ENCODE measurements at places on chromosomes 4 and X. TPM values are rescaled to one million over a fixed set of nuclear protein-coding genes. Genes with fewer than 3 reads are reported as not detected.

The RCHY1 gene
- 11.7 TPM for total RNA-seq

The MGAT4D gene
- not detected for total RNA-seq

The GCNA gene
- total RNA-seq, result 0.25 TPM

The RTL9 gene
- total RNA-seq, result not detected

The GAGE12J gene
- not detected for total RNA-seq

The MAGEE2 gene
- not detected for total RNA-seq

The DOCK11 gene
- 1.1 TPM for total RNA-seq

The PDE6B gene
- not detected for total RNA-seq

The FOXR2 gene
- not detected for total RNA-seq

The TAF7L gene
- total RNA-seq, result 1.00 TPM

The C1GALT1C1 gene
- 80.9 TPM for total RNA-seq

The SOWAHD gene
- not detected for total RNA-seq

The MAGEB2 gene
- total RNA-seq, result not detected

The ADGRG4 gene
- total RNA-seq, result 0.10 TPM

The KCTD8 gene
- 3.3 TPM for total RNA-seq

The SSX4B gene
- total RNA-seq, result not detected

The TEX13B gene
- total RNA-seq, result not detected

The IL2RG gene
- total RNA-seq, result 1.9 TPM

The NUDT10 gene
- total RNA-seq, result 0.20 TPM

The FMR1NB gene
- total RNA-seq, result not detected

The ADH6 gene
- not detected for total RNA-seq

The JAKMIP1 gene
- total RNA-seq, result not detected

The TMPRSS11A gene
- total RNA-seq, result not detected

The SLC4A4 gene
- total RNA-seq, result under 0.01 TPM

The SSX7 gene
- not detected for total RNA-seq

The XK gene
- under 0.01 TPM for total RNA-seq
